ENCODE measurements at places on chromosomes 2 and 18.

DNA sequence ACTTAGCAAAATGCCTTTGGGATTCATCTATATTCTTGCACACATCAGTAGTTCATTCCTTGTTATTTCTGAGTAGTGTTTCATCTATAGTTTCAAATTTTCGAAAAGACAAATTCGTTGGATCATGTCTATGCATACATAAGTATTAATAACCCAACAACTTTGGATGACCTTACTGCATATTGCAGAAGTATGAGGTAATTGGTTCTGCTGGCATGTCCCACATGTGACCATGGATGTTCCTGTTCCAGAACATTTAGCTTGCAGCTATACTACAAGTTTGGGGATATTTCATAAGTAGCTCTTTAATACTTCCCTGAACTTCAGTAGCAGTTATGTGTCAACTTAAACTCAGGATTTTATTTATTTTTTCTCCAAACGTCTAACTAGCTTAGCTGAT lies 44.9 kb downstream of the APLF start:
- DNase-seq = no peak

DNA sequence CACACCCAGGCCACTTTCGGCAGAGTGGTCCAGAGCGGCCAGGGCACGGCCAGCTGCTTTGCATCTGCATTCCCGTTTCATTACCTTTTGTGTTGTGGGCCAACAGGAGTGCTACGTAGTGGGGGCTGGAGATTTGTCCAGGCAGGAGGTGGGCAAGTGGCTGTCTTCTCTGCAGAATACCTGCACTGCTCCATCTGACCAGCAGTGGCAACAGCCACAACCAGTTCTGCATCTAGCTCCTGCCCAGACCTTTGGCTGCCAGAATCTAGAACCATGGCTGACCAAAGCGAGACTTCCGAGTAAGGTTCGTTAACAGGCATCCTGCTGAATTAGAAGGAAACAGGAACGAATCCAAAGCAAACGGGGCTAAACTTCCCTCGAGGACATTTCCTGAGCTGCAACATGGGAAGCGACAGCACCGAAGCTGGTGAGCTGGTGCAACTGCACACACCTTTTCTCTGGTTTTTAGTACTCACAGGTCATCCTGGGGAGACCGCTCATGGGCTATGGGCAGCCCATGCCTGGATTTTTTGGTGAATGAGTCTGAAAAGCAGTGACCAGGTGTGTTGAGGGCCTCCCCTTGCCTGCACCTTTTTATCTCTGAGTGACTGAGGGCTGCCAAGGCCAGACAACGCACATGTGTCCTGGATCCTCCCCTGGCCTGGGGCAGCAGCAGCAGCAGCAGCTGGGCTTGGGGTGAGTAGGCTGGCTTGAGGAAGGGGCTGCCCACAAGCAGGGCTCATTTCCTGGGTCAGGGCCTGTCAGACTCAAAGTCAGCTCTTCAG lies 10.5 kb downstream of the GDF7 start:
- DNase-seq = no peak

DNA sequence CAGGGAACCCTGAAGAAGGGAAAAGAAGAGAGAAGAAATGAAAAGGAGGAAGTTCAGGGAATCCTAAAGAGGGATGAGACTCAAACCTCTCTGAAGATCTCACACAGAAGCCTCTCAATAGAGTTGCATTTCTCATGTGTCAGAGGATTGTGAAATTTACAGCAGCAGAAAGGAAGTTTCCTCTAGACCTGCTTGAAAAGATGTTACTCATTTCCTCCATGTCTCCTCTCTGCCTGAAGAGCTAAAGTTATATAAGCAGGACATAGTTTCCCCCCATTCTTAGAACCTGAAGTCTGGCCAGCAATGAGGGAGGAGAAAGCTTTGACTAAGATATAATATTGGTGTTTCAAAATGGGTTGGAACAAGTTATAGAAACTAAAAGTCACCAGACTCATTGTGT lies 1155.6 kb downstream of the LRP1B start:
- peak; percentile 94 for DNase-seq

GRCh38 chr18:72940986-72941385 lies 73.2 kb upstream of the NETO1 start:
- DNase-seq = no peak

DNA sequence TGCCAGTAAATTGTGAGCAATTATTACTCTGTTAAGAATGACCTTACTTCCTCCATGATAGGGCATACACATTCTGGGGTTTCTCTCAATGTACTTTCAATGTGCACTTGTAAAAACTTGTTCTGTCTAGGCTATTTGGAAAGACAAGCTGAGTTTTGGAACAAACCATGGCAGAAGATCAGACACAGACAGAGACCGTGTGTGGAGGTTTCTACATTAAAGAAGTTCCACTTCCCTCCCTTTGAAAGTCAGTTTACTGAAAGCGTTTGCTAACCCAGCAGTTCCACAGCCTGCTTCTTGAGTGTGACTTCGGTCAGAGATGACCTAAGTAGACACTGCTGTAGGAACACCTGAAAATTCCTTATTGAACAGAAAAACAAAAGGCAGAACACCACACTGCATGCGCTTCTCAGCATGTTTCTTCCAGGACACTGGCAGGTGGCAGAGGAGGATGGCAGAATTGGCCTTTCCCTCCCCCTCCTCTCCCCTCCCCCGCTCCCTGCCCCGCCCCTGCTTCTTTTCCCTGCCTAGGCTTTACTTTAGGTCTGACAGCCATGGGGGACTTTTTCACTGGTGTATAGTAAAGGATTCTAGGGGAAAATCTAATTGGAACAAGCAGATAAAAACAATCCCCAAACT lies 109.8 kb downstream of the NOL10 start:
- no peak for DNase-seq

GRCh38 chr2:43349904-43350303 lies 123.5 kb upstream of the ZFP36L2 start:
- no peak for DNase-seq

DNA sequence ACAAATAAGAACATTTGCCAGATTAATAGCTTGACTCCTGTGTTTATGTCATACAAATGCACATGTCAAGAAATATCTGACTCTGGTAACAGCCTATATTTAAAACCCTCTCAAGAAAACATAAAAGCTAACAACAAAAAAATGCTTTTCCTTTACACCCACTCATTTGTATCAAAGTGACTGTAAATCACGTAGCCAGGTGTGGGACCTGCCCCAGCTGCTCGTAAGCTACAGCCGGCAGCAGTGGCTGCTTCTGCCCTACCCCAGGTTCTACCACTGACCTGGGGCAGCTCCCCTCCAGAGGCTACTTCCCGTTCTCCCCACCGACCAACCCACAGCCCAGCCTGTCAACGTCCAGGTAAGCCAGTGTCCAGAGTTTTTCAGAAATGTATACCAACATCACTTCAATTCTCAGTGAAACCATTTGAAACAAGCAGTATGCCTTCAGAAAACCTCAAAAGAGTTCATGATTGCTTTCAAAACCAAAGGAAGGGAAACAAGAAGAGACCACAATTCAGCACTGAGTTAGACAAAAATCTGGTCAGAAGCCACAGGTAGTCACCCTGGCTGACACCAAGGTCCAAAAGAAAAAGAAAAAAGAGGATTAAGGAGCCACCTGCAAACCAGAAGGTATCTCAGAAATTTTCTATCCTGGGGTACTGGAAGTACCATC lies 40.4 kb downstream of the KIDINS220 start:
- no peak for DNase-seq

GRCh38 chr2:236168110-236169080 lies at the start of gene GBX2:
TSS of gene GBX2 (minus strand) at chr2:236168386. CDS start at chr2:236167971, 415 bp downstream.
- DNase-seq = no peak

Data from Kasumi-1 (cell line).